ENCODE measurements at places on chromosomes 6 and 20.

GRCh38 chr6:158270389-158271127 lies 41.7 kb upstream of the TULP4 start:
- no peak for DNase-seq

- DNase-seq = no peak
Observed at GRCh38 chr6:167851370-167851952, 24.8 kb downstream of the AFDN start.

DNA sequence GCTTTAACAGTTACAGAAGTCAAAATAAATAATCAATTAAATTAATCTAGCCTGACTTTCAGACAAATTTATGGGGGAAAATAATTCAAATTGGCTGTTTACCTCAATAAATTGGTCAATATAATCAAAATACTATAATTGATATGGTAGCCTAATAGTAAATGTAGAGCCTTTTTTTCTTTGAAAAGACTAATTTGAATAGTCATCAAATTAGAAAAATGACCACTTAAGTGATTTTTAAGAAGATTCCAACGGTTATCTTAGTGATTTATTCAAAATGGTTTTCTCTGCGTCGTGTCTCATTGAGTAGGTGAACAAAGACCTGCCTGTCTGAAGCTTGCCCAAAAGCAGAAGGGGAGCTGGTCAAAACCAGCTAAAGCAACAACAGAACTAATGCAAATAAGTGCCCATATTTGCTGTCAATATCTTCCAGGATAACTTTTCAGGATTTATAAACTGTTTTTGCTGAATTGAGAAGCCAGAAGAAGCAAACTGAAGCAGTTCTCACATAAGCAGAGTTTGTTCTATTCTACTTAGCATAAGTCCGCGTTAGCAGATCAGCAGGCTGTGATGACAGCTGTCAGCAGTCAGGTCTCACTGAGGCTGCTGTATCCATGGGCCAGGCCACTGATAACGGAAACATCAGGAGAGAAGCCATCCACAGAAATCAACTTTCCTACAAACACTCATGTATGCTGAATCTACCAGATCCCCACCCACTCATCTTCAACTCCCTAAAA lies 7.0 kb downstream of the RCAN2 start:
- DNase-seq = no peak

DNA sequence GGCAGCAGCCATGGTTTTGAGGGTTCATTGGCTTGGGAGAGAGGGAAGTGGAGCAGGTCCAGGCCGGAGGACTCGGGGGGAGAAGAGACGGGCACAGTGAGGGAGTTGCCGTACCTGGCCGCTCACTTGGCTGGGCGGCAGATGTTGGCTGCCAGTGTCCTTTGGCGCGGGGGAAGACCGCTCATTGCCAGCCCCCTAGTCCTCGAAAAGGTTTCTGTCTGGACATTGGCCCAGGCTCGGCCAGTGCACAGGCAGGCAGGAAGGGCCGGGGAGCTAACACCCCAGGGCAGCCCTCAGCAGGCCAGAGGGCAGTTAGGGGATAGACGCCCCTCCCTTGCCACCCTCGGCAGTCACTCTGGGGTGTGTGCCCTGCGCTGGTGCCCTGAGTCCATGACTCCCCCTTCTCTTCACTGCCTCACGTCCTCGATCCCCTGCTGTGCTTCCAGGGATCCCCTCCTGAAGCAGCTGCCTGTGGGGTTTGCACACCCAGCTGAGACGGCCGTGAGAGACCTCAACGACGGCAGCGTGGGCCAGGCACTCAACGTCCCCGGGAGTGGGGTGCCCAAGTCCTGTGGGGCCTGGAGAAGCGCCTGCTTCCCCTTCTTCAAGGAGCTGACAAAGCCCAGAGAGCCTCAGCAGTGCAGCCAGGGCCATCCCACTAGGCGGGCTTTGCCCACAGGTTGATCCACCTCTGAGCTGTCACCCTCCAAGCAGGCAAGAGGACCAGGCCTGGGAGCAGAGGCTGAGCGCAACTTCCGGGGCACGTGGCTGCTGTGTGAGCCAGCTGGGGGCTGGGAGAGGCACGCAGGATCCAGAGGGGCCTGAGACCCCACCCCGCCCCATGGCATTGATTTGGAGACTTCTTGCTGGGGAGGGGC lies 20.4 kb downstream of the RBM38 start:
- DNase-seq = no peak

- no peak for DNase-seq
Observed at GRCh38 chr6:90905351-90905750, 318.5 kb upstream of the MAP3K7 start.

GRCh38 chr6:162581988-162582780 lies 145.4 kb downstream of the PRKN start:
- DNase-seq = no peak

DNA sequence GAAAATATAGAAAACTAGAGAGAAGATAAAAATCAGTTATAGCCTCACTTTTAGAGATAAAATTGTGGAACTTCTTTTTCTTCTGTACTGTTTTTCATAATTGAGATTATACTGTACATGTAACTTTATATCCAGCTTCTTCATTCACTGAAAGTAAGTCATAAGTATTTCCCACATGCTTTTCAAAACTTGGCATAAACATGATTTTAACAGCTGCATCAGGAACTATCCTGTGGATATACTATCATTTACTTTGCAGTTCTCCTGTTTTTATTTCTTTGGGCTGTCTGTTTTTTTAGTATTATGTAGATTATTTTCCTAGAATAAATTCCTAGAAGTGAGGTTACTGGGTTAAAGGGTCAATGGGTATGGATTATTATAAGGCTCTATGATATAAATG lies 14.8 kb downstream of the DSTN start:
- no peak for DNase-seq

- no peak for DNase-seq
Observed at GRCh38 chr20:2692036-2692885, at the start of gene EBF4. EBF4 (plus strand) TSS chr20:2692780; CDS start chr20:2693646, 866 bp downstream.

- no peak for DNase-seq
Observed at GRCh38 chr6:26454631-26455030, 3.1 kb upstream of the BTN2A1 start.

DNA sequence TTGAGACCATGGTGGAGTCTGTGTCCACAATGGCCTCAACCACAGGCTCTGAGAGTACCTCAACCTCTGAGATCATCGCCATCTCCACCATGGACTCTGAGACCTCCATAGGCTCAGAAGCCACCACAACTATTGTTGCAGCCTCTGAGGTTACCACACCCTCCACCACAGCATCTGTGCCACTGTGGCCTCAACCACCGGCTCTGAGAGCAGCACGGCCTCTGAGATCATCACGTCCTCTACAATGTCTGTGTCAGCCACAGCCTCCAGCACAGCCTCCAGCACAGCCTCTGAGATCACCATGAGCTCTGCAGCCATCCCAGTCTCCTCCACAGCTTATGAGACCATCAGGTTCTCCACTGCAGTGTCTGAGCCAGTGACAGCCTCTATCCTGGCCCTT lies 19.4 kb upstream of the MUC21 start:
- DNase-seq = no peak

- DNase-seq = no peak
Observed at GRCh38 chr6:17927705-17928104, 59.7 kb downstream of the KIF13A start.

- no peak for DNase-seq
Observed at GRCh38 chr6:116512111-116512559, 696 bp downstream of the CALHM5 start.

GRCh38 chr20:58709703-58710039 lies 17.1 kb downstream of the NPEPL1 start:
- DNase-seq = no peak

DNA sequence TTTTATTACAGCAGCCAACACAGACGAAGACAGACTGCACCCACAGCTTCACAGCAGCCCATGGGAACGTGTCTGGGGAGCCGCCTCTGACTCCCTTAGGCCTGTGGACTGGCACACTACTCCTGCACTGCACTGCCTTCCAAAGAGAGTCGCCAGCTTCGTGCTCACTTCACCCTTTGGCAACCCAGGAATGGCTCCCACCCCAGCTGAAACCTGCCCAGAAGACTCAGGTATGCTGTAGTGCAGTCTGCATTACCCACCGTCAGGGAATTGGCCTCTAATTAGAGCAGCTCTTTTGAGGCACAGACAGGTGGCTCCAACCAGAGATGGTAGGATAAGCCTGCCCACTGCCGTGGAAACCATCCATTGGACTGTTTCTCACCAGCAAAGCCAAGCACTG lies 39.9 kb upstream of the FRMD1 start:
- DNase-seq = no peak

GRCh38 chr20:33556246-33556645 lies 66.3 kb downstream of the CBFA2T2 start:
- DNase-seq = no peak

- DNase-seq = no peak
Observed at GRCh38 chr20:19827818-19828217, 69.8 kb downstream of the RIN2 start.

- no peak for DNase-seq
Observed at GRCh38 chr6:117676577-117677218, 1.4 kb downstream of the NUS1 start.

- DNase-seq = no peak
Observed at GRCh38 chr6:28953585-28954258, 29.9 kb upstream of the TRIM27 start.

DNA sequence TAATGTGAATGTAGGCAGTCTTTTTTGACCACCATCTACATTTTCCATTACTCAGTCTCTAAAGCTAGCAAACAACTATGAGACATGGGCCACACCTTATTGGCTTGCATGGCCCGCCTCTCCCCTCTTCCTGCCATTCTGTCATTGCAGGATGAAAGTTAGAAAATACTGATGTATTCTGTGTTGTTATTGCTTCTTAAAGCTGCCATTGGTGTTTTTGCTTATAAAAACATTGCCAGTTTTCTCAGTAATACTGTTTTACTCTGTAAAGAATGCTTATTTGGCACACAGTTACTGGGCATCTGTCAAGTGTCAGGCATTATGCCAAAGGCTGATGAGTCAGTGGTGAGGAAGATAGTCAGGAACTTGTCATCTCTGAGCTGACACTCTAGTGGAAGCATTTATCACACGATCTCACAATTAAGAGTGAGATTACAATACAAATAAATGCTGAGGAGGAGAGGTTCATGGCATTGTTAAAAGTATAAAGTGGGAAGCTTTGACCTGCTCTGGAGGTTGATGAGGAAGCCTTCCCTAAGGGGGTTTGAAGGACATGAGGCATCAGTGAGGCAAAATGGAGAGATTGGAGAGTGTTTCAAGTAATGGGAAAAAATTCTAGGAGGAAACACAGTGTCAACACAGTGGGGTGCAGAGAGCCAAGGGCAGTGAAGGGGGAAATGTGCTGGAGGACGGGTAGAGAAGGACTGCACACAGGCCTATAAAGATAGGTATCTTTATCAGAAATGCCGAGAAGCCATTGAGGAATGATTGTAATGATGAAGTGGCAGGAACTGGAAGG lies 14.7 kb downstream of the KLHL32 start:
- DNase-seq = no peak

DNA sequence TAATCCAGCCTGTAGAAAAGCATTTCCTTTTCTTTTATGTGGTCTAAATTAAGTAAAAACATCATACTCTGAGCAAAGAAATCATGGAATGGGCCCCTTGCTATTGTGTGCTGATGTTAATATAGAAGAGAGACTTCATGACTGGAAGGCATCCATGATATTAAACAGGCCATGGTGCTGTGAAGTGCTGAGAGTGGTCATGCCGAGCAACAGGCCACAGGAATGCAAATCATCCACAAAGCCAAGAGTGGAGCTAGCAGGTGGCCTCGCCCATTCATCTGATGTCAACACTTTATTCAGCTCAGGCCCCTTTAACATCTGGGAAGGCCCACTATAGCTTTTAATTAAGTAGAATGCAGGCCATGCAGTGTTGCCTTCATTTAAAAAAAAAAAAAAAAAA lies 115.2 kb upstream of the HMGCLL1 start:
- DNase-seq = no peak

GRCh38 chr20:61443443-61444126 lies 191.5 kb downstream of the CDH4 start:
- DNase-seq = no peak

DNA sequence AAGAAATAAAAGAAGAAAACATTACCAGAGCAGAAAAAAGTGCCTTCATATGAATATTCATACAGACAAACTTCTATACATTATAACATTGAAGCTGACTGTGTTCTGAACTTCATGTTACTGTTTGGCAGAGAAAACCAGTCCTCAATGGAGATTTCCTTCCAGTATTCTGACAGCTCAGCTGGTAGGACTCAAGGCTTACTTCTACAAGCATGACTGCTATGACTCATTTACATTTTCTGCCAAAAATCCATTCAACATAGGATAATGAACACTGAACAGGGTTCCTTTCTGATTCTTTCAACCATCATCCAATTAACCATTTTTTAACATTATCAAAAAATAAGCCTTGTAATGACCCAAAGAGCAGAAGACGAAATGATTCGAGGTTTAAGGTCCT lies 25.4 kb downstream of the COL9A1 start:
- no peak for DNase-seq

GRCh38 chr6:32799740-32800139 lies 17.1 kb downstream of the HLA-DOB start:
- no peak for DNase-seq

- DNase-seq = no peak
Observed at GRCh38 chr20:4441191-4441590, 280.5 kb upstream of the PRND start.

- no peak for DNase-seq
Observed at GRCh38 chr20:14775778-14776177, 438.4 kb upstream of the FLRT3 start.

GRCh38 chr20:44186201-44186600 lies 787 bp downstream of the JPH2 start:
- no peak for DNase-seq

DNA sequence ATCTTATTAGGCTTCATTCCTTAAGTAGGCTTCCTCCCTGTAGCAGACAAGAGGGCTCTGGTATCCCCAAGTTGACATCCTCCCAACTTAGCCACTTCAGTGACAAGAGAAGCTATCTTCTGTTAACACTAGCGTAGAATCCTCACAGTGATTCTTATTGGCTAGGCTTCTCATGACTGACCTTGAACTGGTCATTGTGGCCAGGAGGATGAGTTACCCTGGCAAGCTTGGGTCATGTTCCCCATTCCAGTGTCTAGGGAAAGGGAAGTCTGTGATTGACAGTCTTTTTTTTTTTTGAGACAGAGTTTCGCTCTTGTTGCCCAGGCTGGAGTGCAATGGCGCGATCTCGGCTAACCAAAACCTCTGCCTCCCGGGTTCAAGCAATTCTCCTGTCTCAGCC lies 7.1 kb downstream of the CDKAL1 start:
- DNase-seq = no peak

- no peak for DNase-seq
Observed at GRCh38 chr20:43438578-43439316, 18.9 kb upstream of the SRSF6 start.

DNA sequence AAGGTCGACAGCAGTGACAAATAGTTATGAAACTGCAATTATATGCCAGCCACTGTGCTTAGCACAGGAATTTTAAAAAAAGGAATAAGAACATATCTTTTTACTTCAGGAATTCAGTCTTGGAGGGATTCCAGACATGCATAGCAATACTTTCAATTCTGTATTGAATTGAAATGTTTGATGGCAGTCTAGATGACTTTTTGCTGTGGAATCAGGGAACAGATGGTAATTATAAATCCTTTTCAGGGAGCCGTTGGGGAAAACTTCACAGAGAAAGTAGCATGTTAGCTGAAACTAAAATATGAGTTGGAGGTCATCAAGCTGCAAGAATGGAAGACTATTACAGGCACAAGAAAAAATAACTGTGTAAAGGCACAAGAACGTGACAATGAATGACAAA lies 74.8 kb downstream of the IMPG1 start:
- DNase-seq = no peak
